LHCN-M2 (cell line): ENCODE measurements at places on chromosomes 2 and 18. TPM values are rescaled to one million over a fixed set of nuclear protein-coding genes. Genes with fewer than 3 reads are reported as not detected.
A peak's percentile ranks its signal among the peaks of the same experiment; 100 is the strongest.

Gene CYS1
- total RNA-seq = 0.13 TPM in 1 of 2 replicates, not detected in the other

DNA sequence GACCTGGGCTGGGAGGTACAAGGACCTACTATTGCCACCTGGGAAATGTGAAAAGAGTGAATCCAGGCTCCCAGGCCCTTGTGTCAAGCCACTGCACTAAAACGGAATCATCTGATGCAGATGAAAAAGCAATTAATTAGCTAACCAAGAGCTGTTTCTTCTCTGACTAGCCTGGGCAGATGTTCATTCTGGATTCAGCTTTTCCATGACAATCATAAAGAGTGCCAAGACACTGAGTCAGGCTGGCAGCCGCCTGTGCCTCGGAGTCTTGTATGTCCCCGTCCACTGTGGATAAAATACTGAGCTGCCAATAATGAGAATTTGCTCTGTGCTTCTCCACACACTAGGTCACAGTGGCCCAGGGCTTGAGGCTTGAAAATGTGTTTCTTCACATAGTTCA lies 21.7 kb upstream of the LCLAT1 start:
- DNase-seq = peak; percentile 57

Gene POMC
- total RNA-seq = not detected in 2 replicates

Gene SF3B6
- total RNA-seq = 130 and 144 TPM in 2 replicates

DNA sequence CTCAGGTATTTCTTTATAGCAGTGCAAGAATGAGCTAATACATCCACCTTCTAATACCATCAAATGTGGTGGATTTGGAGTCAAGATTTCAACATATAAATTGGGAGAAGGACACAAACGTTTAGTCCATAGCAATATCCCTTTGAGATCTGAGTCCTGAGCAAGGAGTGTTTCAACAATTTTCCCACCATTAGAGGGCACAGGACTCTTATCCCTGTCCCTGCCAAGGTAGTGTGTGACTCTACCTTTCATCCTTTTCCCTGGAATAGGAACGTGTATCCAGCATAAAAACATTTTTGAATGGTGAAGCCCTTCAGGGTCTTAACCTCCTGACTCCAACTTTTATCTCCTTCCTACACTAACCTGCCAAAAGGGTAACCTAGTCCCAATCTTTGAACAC lies 181.3 kb upstream of the SRD5A2 start:
- DNase-seq = no peak

DNA sequence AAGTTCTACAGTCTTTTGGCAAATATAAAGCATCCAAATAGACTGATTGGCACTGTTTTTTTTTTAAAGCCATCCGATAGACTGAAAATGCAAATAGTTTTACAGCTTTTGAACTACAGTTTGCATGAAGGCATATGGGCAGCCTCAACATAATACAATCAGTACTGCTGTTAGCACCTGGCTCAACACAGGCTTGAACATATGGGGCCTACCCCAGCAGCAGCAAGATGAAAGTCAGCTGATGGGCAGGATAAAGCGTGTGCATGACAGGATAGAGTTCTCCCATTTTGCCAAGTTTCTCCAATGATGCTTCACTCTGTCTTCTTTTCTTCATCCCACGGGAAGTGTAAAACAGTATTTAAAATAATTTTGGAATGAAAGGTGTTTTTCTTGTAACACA lies 1.3 kb upstream of the AKAIN1 start:
- no peak for DNase-seq

DNA sequence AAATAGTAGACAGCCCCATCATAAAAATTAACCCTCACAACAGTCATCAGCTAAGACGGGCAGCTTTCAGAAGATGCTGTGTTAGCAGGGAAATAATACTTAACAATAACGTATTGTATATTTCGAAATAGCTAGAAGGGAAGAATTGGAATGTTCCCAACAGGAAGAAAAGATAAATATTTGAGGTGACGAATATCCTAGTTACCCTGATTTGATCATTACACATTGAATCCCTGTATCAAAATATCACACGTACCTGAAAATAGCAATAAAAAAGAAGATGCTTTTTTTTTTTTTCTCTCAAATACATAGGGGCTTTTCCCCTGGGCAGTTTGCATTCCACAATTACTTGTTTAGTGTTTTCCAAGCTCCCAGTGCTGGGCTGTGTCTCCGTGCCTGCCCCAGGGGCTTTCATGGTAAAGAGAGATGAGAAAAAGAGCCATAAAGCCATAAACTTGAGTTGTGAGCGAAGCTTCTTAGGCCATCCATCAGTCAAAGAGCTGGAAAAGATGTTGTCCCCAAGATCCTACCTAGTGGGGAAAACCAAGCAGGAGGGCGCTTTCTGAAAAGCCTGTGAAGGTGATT lies 183.0 kb upstream of the REV1 start:
- DNase-seq = no peak
